ENCODE measurements at places on chromosomes 1 and 21. TPM values are rescaled to one million over a fixed set of nuclear protein-coding genes. Genes with fewer than 3 reads are reported as not detected.

GRCh38 chr1:93235261-93235660 is 54.7 kb downstream of the CCDC18 start:
- no peak for DNase-seq

NDUFS5 gene
- 249 TPM for polyA plus RNA-seq

CYP4X1 gene
- 7.4 TPM for polyA plus RNA-seq

DNA sequence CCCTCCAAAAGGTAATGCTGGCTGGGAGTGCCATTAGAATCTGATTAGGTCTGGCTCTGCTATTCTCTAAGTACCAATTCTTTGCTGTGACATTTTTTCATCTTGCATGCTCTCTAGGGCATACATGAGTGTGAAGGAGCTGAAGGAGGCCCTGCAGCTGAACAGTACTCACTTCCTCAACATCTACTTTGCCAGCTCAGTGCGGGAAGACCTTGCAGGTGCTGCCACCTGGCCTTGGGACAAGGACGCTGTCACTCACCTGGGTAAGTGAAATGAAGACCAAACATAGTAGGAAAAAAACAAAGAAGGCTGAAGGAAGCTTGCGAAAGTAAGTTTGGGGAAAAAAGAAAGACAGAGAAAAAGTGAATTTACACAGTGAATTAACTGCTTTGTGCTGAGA is 207.9 kb downstream of the PAPPA2 start:
- DNase-seq, result no peak

GPR37L1 gene
- 0.12 TPM for polyA plus RNA-seq

LYPD8 gene
- polyA plus RNA-seq, result not detected

GRCh38 chr1:236090741-236091147 is 25.9 kb upstream of the NID1 start:
- DNase-seq, result no peak

CRB1 gene
- polyA plus RNA-seq, result 3.3 TPM

DNA sequence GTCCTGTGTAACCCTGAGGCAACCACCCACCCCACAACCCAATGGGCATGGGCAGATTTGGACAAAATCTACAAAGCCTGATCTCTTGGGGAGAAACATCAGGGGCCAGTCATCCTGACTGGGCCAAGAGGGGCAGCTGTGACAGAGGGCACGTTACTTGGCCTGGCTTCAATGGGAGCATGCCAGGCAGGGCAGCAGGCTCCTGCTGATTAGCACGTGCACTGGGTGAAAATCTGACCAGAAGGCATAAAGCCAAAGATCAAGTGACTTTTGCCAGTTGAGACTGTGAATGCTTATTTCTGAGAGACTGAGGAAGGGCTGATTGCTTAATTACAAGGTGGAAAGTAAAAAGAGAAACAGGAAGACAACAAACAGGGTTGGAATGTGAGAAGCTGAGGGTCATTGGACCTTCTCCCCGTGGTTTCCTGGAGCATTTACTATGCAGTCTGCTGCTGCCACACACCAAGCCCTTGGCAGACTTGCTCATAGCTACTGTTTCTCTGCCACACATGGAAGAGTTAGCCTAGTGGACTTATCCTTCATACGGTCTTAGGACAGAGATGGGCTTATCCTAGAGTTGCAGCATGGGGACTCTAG is 39.8 kb upstream of the TNR start:
- no peak for DNase-seq

CLDN19 gene
- polyA plus RNA-seq, result 83.3 TPM

- DNase-seq, result no peak
Observed at GRCh38 chr1:198967566-198967965, 328.7 kb downstream of the PTPRC start.

DNA sequence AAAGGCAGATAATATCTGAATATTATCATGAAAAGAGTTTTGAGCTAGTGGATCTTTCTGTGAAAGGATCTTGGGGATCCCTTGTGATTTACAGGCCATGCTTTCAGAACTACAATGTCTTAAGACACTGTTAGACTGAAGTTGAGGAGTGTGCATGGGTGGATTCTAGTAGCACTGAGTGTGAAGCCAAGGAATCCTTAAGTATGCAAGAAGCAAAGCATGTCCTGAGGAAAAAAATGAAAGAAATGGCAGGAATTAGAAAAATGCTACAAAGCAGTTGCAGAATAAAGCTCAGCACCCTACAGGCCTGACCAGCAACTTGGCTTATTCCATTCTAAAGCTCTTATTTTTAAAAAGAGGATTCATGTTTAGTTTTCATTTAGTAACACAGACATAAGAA is 11.9 kb downstream of the STX6 start:
- DNase-seq, result no peak

- no peak for DNase-seq
Observed at GRCh38 chr1:101004061-101004460, 21.5 kb downstream of the DPH5 start.

DNA sequence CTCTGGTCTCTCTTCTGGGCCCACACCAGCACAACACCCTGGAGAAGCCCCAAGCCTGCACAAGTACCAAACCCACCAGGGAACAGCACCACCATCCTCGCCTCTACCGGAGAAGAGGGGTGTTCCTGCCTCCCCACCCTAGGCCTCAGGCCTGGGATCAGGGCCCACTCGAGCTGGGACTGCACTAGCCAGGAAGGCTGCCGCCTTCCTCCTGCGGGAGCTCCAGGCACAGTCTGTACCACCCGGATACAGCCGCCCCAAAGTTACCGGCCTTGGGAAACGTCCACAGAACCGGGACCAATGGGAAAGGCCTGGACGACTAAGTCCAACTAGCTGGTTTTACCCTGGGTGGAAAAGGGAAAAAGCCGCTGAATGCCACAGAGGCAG is 3.4 kb downstream of the TAL1 start:
- DNase-seq, result no peak

CATSPERE gene
- polyA plus RNA-seq, result 2.7 TPM

- no peak for DNase-seq
Observed at GRCh38 chr1:81228926-81229325, 571.8 kb upstream of the ADGRL2 start.

GRCh38 chr1:87174724-87175245 is 153.9 kb upstream of the LMO4 start:
- no peak for DNase-seq

NBL1 gene
- polyA plus RNA-seq, result 16.5 TPM

GRCh38 chr1:44239331-44239960 is 26.2 kb downstream of the DMAP1 start:
- DNase-seq, result no peak

SLC6A17 gene
- 0.70 TPM for polyA plus RNA-seq

MNDA gene
- polyA plus RNA-seq, result 2.5 TPM

DNA sequence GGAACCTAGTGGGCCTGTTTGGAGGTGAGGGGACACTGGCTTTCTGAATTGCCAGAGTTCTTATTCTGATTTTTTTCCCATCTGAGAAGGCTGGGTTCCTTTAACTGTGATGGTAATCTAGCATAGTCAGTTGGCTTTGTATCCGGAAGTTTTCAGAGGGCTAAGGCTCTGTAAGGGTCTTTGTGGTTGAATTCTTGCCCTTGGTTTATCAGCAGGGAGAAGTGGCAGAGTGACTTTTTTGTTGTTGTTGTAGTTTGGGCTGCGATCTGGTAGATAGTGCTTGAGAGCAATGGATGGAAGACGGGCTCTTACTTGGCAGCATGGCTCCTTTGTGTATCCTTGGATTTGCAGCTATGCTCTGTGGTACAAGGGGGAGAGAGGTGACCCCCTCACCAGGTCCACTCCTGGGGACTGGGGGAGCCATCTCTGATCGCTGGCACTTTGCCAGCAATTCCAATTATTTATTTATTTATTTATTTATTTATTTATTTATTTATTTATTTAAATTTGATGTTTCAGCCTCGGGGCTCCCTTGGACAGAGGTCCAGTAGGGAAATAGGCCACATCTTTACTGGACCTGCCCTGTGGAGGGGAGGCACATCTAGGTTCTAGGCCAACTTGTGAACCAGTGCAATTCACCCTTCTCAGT is 18.5 kb downstream of the TCP10L start:
- no peak for DNase-seq

DNA sequence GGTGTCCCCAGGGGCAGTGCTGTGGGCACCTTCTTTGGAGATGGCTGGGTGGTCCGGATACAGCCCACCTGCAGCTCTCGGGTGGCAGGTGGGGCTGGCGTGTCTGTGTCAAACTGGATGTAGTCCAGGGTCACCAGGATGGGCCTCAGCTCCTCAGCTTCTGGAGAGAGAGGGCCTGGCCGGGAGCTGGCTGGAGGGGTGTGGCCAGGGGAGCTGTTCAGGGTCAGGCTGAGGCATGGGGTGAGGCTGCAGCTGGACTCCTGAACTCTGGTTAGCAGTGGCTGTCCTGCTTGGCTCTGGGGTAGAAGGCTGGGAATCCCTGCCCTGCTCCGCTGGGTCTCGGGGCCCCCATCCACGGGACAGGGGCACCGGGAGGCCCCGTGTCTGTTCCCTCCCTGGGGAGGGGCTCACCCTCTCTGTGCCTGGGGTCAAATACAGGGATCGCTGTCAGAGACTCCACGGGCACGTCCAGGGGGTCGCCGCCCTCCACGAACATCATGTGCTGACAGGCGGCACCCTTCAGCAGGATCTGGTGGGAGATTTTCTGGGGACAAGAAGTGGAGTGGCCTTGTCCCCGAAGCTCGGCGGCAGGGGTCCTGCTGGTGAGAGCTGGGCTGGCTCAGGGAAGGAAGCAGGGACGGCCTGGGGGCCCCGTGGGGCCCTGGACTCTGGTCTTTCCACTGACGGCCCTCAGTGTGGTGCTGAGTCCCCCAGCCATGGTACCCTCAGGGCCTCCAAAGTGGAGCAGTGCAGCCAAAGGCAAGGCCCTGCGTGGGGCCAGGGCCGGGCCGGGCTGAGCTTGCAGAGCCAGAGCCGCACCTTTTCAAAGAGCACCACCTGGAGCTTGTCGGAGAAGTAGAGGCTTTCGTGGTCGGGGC is 4.1 kb upstream of the TMEM52 start:
- DNase-seq, result no peak

CR2 gene
- 1.1 TPM for polyA plus RNA-seq

- DNase-seq, result no peak
Observed at GRCh38 chr1:5873556-5873955, 118.7 kb downstream of the NPHP4 start.

DNA sequence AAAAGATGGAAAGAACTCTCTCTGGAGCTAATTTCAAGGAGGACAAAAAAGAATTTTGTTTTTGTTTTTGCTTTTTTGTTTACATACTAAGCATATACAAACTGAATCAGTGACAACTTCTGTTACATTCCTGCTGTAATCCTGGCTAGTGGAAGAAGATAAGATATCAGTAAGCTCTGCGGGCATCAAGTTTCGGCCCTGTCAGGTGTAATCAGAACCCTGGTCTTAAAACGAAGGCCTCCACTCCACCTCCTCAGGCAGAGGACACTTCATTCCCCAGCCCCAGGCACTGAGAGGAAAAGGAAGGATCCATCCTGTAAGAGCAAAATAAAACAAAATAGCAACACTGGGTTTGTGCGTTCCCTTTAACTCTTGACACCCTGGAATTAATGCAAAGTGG is 88.9 kb upstream of the ARHGAP29 start:
- no peak for DNase-seq

KRTAP21-2 gene
- not detected for polyA plus RNA-seq

RAB25 gene
- 46.9 TPM for polyA plus RNA-seq

ETNK2 gene
- 26.8 TPM for polyA plus RNA-seq

DNA sequence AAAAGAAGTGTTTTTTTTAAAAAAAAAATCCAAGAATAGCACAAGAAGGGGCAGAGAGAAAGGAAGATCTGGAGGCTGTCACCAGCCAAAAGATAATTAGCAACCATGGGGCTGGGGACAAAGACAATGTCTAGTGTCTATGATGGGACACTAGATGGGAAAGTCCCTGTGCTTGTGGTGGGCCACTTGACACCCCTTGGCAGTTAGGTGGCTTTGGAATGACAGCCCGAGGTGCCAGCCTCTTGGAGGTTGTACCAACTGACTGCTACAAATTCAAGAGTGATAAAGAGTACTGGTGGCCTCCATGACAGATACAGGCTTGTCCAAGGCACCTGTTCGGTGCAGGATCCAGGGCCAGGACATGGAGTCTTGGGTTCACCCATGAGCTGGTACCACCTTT is 21.6 kb downstream of the ATP2B4 start:
- DNase-seq, result no peak

- DNase-seq, result no peak
Observed at GRCh38 chr1:77929806-77930205, 41.4 kb downstream of the NEXN start.

All from left kidney (tissue), 8 donors.